A172 (cell line): ENCODE measurements at places on chromosomes 5 and 9.

GRCh38 chr9:84322828-84323227 is 17.7 kb downstream of the SLC28A3 start:
- peak; percentile 62 for DNase-seq

GRCh38 chr5:55176176-55176818 is 3.3 kb upstream of the CDC20B start:
- peak; percentile 66 for DNase-seq

DNA sequence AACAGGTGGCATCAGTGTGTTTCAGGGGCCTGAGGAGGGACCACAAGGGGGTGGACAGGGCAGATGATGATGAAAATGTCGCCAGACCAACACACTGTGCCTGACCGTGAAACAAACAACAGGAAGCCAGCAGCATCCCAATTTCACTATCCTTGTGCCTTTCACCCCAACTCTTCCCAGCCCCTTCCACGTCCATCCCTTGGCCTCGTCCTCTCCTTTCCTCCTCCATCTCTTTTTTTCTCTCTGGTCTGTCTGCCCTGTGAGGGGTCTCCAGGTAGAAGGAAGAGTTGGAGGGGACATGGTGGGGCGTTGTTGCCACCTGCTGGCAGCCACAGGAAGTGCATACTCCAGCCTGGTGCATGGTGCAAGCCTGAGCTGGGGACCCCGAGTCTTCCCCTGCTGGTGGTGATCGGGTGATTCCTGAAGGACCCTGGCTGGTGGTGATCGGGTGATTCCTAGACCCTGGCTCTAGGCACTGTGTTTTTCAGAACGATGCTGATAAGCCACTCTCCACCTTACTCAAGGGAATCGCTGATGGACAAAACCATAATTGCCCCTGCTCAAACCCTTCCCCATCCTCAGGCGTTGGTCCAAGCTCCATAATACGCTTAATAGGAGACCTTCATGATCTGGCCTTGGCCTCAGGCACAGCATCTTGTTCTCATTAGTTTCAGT is 21.7 kb upstream of the NSD1 start:
- peak; percentile 49 for DNase-seq

GRCh38 chr5:168706655-168707069 is 127.5 kb upstream of the PANK3 start:
- DNase-seq: peak; percentile 51

DNA sequence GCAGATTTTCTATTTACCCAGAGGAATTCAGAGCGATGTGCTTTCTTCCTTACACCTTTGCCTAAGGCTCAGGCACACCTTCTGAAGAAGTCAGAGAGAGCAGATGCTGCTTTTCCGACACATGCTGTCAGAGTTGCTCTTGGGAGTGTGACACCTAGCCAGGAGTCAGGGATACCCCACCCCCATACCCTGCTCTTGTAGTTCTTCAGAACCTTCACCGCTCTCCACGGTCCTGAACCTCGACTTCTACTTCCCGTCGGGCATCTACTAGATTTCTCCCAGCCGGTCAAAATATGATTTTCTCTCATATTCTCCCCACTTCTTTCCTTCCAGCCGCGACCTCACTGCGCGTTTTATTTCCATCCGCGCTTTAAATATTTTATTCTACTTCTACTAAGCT is 1.7 kb downstream of the GRIN3A start:
- peak; percentile 26 for DNase-seq

DNA sequence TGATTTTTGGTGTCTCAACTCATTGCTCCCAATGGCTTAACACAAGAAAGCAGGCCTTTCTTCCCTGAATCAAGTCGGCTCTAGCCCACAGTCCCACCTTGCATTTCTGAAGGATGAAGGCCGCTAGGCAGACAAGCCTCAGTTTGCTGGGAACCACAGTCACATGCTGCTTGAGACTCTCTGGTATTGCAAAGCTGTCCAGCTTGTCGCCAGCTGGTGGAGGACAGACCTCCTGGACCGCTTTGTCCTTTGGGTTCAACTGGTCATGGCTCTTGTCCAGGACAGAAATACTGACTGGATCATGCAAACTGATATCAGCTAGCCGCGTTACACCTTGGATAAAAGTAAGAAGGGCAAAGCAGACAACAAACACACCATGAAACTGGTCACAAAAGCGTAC is 23.1 kb downstream of the DDX31 start:
- DNase-seq: no peak

DNA sequence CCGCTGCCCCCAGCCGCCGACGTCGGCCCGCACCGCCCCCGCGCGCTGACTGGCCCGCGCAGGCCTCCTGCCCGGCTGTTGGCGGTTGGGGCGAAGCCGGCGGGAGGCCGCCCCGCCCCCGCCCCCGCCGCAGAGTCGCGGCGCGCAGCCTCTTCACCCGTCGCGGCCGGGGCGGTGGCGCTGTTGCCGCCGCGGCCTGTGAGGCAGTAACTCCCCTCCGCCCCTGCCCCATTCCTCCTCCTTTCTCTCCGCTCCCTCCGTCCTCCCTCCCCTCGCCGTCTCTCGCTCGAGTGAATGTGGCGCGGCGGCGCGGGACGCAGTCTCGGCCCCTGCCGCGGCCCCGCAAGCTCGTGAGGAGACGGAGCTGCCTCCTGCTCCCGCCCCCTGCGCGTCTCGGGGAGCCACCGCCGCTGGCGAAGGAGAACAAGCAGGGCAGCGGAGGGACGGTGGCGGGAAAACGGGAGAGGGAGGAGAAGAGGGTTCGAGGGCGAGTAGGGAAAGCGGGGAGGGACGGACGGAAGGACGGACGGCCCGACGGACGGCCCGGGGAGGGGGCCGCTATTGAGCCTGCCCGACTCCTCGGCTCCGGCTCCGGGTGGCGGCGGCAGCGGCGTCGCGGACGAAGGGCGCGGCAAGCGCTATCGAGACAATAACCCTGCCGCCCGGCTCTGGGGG is 637 bp upstream of the ERBIN start:
- peak; percentile 67 for DNase-seq

GRCh38 chr9:35232867-35233544 is 71.2 kb downstream of the UNC13B start:
- DNase-seq: no peak

DNA sequence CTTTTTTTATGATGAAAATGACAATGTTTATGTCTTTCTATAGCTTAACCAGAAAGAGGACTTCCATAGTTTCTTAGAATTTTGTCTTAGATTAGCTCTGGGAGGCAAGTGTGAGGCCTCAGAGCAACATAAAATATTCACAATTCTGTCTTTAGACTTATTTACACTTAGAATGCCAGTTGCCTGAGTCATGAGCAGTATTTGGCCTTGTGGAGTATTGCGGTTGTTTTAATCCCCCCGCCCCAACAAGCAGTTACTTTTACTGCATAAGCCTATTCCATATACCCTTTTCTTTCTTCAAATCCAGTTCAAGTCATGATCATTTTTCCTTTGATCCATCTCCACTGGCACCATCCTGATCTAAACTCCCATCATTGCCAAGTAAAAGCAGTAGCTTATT is 198.0 kb upstream of the EGFLAM start:
- peak; percentile 65 for DNase-seq

DNA sequence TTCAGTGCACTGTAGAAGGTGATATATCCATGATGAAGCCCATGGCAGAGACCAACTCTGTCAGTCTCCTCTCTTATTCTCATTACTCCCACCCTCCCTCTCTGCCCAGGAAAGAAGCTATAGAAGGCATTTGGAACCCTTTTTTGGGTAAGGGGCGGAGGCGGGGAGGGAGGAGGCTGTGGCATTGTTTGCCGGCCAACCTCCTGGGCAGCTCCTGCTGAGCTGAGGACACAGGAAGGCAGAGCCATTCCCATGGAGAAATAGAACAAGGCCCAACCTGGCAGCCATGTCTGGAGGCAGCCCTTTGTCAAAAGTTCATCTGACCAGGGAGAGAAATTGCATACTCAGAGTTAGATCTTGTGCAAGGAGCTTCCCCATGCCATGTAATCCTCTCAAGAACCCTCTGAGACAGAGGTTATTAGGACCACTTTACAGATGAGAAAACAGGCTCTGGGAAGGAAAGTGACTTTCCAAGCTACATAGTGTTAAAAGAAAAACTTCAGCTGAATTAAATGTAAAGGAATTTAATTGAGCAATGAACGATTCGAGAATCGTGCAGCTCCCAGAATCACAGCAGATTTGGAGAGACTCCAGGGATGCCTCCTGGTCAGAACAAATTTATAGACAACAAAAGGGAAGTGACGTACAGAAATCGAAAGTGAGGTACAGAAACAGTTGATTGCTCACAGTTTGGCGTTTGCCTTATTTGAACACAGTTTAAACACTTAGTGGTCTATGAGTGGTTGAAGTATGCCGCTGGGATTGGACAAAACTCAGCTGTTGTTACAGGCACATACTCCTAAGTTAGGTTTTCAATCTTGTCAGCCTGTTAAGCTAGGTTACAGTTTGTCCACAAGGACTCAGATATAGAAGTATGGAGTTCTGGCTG is 158.6 kb downstream of the MELK start:
- DNase-seq: no peak

DNA sequence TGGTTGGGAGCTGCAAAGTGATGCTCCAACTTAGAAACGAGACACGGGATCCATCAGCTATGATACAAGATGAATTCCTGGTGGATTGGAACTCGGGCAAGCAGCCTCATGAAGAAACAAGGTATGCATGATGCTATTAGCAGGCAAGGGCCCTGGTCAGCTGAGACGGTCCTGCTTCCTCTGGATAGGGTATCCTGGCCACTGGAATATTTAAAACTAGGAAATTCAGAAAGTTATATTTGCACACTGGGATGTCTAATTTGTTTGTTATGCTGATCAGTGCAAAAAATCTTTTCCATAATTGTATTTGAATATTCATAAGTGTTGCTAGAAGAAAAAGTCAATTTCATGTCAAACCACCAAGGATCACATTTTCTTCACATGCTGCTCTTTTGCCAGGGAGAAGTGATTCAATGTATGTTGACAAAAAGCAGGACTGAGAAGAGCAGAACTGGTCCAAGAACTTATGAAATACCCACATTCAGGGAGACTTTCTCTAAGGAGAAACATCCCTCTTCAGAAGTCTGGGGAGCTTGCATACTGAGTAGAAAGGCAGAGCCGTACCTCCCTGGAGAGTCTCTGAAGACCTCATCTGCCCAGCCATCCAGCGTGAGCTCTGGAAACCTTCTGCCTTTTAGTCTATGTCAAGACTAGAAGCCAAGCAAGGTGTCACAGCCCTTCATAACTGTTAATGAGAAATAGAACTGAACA is 6.7 kb upstream of the NXNL2 start:
- no peak for DNase-seq

GRCh38 chr5:101942321-101942882 is 353.7 kb downstream of the SLCO4C1 start:
- DNase-seq: peak; percentile 34

DNA sequence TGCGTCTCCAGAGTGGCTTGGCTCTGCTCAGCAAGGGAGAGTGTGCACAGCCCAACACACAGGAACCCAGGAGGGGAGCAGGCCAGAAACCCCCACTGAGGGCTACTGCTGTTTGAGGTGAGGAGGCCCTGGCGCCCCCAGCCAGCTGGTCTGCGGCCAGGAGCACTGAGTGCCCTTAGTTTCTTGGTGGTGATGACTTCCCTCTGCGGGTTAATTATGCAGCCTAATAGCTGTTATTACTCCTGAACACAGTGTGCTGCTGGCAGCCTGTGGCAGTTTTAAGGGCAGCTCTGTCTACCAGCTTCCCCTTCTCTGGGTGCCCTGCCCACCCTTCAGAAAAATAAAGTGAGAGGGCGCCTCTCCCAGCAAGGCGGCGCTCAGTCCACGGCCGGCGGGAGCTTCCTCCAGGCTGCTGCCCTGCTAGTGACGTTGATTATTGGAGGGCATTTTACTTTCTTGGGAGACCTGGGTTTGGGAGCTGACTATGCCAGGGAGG is 19.2 kb downstream of the GADD45G start:
- no peak for DNase-seq
